ENCODE measurements at places on chromosomes 12 and 14.
A peak's percentile ranks its signal among the peaks of the same experiment; 100 is the strongest.

DNA sequence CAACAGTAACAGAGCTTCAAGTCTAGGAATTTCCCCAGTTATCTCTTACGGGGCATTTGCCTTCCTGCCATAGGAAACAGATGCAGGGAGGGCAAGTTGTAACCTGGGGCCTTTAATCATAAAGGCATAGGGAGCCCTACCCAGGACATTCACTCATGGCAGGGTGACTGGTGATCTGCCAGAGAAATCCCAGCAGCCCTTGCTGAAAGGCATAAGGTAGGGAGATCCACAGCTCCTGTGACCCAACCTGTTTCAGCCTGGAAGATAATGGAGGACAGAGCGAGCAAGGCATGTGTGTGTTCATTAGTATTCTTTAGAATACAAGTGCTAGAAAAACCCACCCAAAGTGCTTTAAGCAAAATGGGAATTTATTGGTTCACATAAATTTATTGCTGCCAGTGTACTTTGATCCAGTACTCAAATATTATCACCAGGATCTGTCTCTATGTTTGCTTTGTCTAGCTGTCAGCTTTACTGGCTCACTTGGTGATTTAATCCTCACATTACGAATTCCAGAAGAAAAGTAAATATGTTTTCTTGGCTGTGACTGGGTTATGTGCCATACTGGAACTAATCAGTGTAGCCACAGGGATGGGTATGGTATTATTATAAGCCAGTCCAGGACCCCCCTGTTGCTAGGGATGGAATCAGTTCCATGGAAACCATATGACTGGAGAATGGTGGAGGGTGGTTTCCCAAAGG lies 21.1 kb upstream of the AKAP6 start:
- peak; percentile 45 for DNase-seq

DNA sequence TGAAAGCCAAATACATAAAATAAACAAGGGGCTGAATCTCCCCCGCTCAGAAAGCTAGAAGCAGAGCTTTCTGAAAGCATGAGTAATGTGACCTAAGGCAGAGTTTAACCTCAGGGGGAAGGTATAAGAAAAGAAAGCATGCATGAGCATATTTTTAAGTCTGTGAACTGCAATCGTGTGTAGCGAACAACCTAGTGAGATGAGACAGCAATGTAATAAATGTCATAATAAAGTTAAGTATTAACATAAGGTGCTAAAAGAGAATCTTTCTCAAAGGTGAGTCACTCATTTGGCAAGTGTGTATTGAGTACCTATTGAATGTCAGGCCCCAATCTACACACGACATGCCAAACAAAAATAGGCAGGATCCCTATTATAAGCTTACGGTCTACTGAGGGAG lies 14.2 kb upstream of the WDR20 start:
- peak; percentile 26 for DNase-seq

DNA sequence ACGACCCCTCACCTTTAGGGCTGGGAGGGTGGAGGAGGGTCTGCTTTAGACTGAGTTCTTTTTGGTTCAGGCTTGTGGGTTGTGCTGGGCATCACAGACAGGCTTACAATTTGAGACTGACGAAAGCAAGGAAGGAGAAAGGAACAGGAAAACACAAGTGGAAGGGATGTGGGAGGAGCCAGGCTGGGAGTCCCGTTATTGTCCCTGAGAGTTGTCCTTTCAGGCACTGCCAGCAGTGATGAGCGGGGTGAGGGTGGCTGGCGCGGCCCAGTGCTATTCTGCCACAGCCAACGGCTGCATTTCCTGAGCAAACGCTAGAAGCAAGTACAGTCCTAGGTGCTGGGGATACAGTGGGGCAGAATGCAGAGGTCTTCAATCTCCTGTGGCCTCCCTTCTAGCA lies 29.2 kb upstream of the TSPAN9 start:
- no peak for DNase-seq

- DNase-seq, result no peak
These were observed 9.3 kb downstream of the EPS8 start for GRCh38 chr12:15779925-15780324.

- no peak for DNase-seq
These were observed 8.9 kb upstream of the AMN start for GRCh38 chr14:102913341-102914211.

- no peak for DNase-seq
These were observed 1.2 kb downstream of the SSTR1 start for GRCh38 chr14:38208618-38209562.

GRCh38 chr14:73238424-73238852 lies 1.1 kb downstream of the PAPLN start:
- peak; percentile 87 for DNase-seq

DNA sequence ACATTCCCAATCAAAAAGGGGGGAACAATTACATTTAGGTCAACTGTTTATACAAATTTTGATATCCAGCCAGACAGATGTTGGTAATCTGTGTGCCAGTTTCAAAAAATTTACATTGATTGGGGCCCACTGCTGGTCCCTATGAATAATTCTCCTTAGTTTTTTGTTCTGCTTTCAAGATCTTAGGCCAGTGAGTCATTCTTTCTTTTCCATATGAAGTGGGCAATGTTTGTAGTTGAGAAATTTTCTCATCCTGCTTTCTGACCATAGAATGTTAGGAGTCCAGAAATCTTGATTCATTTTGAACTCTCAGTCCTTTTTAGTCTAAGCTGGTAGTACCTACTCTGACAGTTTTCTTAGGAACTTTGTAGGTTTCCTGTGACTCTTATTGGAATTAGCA lies 244.3 kb downstream of the DIO2 start:
- no peak for DNase-seq

DNA sequence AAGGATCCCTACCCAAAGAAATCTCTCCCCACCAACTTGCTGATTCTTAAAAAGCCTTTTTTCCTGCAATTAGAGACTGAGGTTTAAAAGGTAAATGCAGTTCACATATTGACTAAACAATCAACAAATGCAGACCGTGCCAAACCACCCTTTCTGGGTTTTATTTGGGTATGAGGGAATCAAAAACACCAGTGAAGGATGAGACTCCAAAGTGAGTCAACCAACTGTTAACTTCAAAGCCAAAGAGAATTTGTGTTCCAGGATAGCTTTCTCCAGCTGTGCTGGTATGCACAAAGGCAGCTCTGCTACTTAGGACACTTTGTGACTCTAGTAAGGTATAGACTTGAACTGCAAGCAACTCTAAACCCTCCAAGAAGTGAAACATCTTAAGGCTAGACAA lies 39.4 kb downstream of the RPS29 start:
- no peak for DNase-seq

DNA sequence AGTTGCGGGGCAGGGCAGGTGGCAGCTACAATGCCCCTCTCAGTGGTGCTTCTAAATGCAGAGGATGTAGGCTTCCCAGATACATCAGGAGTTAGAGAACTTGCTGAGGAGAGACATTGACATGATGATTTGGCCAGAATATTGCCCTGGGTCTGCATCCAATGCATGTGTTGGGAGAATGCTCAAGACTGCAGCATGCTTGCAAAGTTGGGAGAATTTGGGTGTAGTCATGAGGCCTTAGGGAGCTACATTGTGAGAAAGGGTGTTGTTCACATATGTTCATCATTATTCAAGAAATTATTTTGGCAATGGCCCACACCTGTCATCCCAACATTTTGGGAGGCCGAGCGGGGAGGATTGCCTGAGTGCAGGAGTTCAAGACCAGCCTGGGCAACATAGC lies 149.9 kb downstream of the SAMD4A start:
- DNase-seq, result no peak

DNA sequence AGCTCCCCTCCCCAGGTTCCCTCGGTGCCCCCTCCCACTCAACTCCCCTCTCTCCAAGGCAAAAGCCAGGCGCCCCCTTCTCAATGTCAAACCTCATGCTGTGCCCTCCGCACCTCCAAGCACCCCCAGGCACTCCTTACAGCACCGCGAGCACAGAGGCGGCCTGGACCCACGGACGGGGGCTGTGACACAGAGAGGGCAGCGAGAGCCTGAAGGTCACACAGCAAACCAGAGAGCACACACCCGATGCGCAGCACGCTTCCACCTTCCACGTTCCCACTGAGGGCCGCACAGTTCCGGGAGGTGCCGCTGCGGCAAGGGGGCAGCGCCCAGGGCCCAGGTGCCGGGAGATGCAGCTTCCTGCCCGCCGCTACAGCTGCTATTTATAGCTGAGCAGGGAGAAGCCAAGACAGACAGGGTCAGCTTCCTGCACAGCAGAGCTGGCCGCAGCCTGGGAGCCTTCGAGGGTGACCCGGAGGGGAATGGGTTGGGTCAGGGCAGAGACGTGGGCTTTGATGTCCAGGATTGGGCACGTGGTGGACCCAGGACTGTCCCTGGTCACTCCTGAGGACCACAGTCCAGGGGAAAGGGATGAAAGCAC lies 12.9 kb downstream of the NCOR2 start:
- DNase-seq, result no peak

GRCh38 chr12:34219046-34219770 lies 196.9 kb downstream of the ALG10 start:
- DNase-seq, result peak; percentile 24

DNA sequence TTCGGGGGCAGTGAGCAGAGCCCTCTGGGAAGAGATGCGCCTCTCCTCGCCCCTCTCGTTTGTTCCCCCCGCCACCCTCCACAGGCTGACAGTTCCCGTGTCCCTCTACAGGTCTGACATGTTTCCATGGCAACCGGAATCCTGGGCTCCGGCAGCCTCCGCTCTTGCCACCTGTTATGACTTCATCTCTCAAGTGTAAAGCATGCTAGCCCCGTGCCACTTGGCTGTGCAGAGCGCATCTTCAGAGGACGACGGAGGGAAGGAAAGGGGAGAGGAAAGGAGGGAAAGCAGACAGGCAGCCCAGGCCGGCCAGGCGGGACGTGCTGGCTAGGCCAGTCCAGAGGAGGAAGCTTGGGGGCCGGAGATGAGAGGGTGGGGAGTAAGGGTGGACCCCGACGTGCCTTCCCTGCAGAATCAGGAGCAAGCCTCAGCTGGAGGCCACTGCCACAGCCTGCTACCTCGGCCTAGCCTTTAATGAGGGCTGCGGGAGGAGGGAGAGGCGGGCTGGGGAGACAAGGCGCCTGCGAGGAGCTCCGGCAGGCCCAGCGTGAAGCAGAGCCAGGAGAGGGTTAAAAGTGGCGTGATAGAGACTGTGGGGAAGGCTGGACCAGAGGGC lies 214.3 kb downstream of the DPF3 start:
- no peak for DNase-seq

GRCh38 chr14:98456231-98456630 lies 815.8 kb downstream of the BCL11B start:
- no peak for DNase-seq

GRCh38 chr14:59664741-59665140 lies 88.1 kb upstream of the CCDC175 start:
- DNase-seq, result no peak

DNA sequence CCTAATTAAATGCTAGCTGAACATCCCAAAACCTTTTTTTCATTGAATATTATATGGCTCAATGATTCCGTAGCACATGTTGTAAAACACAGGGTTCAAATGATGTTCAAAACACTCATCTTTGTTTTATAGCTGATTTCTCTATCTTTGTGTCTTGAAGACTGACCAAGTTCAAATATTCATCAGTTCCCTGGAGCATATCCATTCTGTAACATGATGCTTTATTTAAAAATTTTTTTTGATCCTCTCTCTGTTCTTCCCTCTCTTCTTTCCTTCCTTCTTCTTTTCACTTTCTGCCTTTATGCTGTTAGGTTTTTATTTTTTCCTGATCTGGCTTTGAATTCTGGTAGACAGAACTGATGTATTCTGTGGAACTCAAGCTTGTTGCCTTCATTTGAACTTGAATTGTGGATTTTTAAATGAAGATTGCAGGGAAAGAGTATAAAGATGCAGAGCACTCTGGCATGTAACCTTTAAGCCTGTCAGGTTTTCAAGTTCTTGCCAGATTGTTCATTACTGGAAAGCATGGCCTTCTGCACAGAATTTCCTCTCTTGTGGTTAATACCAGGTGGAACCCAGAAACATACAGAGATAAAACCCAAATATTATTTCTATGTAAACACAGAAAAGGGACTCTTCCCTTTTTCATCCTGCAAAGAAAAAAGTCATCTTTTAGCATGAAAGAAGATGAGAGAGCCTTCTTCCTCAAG lies 39.5 kb downstream of the PROX2 start:
- no peak for DNase-seq

- DNase-seq, result no peak
These were observed 846 bp downstream of the BRMS1L start for GRCh38 chr14:35826952-35827416.

DNA sequence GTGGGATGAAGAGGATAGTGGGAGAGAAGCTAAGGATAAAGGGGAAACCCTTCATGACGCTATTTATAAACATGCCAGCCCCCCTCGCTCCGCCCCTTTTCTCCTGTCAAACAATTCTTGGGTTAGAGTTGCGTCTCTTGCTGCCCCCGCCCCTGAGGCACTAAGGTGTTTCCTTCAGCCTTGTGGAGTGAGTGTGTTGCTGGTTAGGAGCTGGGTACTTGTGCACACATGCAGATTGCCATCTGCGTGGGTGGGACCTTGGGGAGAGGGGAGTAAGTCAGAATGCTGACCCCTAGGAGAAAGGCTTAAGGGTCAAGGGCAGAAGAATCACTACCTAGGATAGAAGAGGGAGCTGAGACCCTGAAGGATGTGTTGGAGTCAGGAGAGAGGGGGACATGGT lies 5.4 kb downstream of the FOXJ2 start:
- no peak for DNase-seq

DNA sequence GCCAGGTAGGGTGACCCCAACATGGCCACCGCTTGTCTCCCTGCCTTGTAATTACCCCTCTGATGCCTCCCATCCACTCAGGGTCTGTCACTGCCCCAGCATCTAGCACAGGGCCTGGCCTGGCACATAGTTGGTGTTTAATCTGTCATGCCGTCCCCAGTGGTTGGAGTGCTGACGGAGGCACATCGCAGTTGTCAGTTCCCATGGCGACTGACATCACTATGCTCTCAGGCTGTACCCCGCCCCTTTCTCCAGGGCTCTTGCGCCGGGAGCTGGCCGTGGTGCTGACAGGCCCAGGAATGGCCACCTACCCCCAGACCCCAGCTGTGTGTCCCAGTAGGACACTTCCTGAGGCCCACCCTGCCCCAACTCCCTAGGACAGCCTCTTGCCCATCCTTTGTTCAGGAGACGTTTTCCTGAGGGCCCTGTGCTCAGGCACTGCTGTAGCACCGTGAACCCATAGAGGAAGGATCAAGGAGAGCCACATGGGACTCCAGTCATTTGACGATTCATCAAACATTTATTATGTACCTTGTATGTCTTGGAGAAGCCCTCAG lies 23.0 kb downstream of the FAM222A start:
- peak; percentile 44 for DNase-seq

GRCh38 chr12:25864306-25865276 lies 93.9 kb upstream of the RASSF8 start:
- DNase-seq, result no peak
